ENCODE measurements at places on chromosomes 11 and 22.

GRCh38 chr22:31871480-31871879, 72.9 kb upstream of the YWHAH start:
- DNase-seq, result no peak

DNA sequence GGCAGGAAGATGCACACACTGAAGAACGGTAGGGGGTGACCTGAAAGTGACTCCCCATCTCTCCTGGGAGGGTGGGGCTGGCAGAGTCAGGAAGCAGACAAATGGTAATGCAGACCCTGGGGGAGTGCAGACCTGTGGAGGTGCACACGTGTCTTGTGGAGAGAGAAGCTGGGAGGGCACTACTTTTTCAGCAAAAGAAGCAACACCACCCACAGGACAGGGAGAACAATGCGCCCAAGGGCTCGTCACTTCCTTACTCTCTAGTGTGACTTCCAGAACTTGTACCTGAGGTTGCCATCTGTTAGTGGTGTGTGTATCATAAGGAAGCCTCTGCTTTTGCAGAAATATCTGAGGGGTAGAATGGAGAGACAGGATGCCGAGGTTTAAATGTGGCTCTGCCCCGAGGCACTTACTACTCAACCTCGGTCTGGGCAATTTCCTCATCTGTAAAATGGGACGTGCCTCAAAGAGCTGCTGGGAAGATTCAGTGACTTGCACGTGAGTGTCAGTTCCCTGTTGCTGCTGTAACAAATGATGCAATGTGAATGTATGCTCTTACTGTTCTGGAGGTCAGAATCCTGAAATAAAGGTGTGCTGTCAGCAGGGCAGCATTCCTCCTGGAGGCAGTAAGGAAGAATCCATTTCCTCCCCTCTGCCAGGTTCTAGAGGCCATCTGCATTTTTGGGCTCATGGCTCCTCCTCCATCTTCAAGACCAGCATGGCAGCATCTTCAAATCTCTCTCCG, 323.4 kb downstream of the SHANK2 start:
- DNase-seq, result no peak

- no peak for DNase-seq
These were observed 162.8 kb downstream of the BRD1 start for GRCh38 chr22:49664891-49665290.

- DNase-seq, result no peak
These were observed at the start of gene KCNJ11 for GRCh38 chr11:17388609-17389210. Gene KCNJ11 (minus strand): TSS chr11:17388659. CDS start chr11:17388091, 568 bp downstream.

DNA sequence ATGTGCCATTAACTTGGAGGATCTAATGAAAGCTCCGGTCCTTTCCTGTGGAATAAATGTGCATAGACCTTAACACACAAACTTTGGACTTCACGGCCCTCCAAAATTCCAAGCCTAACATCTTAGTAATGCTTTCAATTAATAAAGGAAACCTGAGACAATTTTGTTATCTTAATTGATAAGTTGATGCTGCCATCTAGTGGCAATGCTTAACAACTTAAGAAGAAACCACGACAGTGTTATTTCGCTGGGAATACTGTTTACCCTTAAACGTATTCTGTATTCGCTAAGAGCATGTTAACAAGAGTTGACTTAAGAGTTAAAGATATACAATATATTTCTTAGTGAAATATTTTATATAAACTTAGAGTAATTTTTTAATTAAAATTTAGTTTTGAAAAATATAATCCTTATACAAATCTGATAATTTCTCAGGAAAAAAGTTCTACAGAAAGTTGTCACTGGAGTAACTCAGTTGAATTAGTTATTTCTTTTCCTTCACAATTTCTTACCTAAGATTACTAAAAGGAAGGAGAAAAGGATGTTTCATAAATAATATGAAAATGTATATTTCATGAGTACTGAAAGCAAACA, 35.0 kb upstream of the OR9G4 start:
- DNase-seq, result peak; percentile 17

DNA sequence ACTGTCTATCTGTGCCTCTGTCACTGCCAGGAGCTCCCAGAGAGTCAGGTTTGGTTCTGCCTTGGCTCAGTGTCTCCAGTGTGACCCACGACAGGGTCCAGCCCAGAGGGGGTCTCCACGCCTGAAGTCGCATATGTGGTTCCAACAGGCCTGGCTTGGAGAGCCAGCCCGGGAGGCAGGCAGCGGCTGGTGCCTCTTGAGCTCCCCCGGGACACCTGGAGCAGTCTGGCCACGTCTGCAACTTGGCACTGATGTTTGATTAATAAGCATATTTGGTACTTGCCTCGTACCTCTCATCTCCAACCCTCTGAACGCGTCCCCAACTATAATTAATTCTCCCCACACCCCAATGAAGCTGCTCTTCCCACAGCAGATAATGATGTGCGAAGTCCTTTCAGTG, 31.7 kb upstream of the SHISAL1 start:
- DNase-seq, result no peak

- no peak for DNase-seq
These were observed at the start of gene LRRC10B for GRCh38 chr11:61507962-61508861. Gene LRRC10B (plus strand): TSS chr11:61508749. CDS start chr11:61508999, 250 bp downstream.

- no peak for DNase-seq
These were observed 10.2 kb downstream of the ROBO3 start for GRCh38 chr11:124875401-124875800.

Measured in brain microvascular endothelial cell (primary cell).